Neural progenitor cell (in vitro differentiated cells): ENCODE measurements at places on chromosomes 6 and 20.

DNA sequence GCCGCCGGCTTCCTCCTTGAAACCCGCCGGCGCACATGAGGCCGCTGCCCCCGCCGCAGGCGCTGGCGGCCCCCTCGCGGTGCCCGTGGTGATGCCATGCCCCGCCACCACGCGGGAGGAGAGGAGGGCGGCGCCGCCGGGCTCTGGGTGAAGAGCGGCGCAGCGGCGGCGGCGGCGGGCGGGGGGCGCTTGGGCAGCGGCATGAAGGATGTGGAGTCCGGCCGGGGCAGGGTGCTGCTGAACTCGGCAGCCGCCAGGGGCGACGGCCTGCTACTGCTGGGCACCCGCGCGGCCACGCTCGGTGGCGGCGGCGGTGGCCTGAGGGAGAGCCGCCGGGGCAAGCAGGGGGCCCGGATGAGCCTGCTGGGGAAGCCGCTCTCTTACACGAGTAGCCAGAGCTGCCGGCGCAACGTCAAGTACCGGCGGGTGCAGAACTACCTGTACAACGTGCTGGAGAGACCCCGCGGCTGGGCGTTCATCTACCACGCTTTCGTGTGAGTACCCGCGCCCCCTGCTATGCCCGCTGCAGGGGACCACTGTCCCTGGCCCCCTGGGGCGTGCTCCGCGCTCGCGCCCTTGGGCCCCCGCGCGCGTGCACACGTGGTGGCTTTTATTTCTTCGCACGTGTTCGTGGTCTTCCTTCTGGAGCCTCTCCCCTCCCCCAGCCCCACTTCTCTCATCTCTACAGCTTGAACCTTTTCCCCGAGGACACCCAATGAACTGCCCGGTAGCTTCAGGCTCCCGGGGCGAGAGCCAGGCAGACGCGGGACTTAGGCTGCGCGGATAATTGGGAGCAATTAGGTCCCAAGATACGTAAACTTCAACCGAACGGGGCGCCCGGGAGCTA lies 453 bp downstream of the KCNQ5 start:
- H3K27me3 ChIP-seq: peaks cover 70% of the 10 kb centered on the region
- H3K4me1 ChIP-seq: peaks cover 24% of the 10 kb centered on the region
- H3K36me3 ChIP-seq: no peaks in the 10 kb centered on the region
- H3K27ac ChIP-seq: no peak overlapping the region
- DNase-seq: peak; percentile 76

DNA sequence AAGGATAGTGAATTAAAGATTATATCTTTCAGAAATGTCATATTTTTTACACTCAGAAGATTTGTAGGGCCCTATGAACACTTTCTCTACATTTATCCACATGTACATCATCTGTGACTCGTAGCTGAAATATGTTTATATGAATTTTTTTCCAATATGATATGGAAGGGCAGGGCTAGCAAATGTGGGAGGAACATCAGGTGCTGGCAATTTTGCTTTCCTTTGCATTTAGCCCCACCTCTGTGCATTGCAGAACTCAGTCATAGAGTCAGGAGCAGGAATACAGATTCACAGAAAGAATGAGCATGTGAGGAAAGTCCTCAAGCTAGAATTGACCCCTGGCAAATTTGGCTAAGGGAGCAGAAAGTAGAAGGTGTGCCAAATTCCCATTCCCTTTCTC lies 129.9 kb downstream of the CRYBG1 start:
- DNase-seq: no peak
- no peaks in the 10 kb centered on the region for H3K36me3 ChIP-seq
- no peaks in the 10 kb centered on the region for H3K4me1 ChIP-seq
- H3K4me3 ChIP-seq: no peak overlapping the region
- H3K27me3 ChIP-seq: no peaks in the 10 kb centered on the region

GRCh38 chr20:4074877-4075455 lies 59.6 kb upstream of the RNF24 start:
- no peaks in the 10 kb centered on the region for H3K36me3 ChIP-seq
- no peaks in the 10 kb centered on the region for H3K4me1 ChIP-seq
- no peak overlapping the region for H3K4me3 ChIP-seq
- H3K27me3 ChIP-seq: no peaks in the 10 kb centered on the region
- no peak overlapping the region for H3K27ac ChIP-seq
- DNase-seq: no peak

- no peak for DNase-seq
- no peaks in the 10 kb centered on the region for H3K4me1 ChIP-seq
- no peaks in the 10 kb centered on the region for H3K36me3 ChIP-seq
- peaks cover 29% of the 10 kb centered on the region for H3K27me3 ChIP-seq
Measured at GRCh38 chr20:1242530-1242929, 16.7 kb downstream of the RAD21L1 start.

GRCh38 chr20:15317546-15318232 lies 980.3 kb upstream of the FLRT3 start:
- no peak for DNase-seq
- no peaks in the 10 kb centered on the region for H3K4me1 ChIP-seq
- no peaks in the 10 kb centered on the region for H3K36me3 ChIP-seq
- no peak overlapping the region for H3K4me3 ChIP-seq

DNA sequence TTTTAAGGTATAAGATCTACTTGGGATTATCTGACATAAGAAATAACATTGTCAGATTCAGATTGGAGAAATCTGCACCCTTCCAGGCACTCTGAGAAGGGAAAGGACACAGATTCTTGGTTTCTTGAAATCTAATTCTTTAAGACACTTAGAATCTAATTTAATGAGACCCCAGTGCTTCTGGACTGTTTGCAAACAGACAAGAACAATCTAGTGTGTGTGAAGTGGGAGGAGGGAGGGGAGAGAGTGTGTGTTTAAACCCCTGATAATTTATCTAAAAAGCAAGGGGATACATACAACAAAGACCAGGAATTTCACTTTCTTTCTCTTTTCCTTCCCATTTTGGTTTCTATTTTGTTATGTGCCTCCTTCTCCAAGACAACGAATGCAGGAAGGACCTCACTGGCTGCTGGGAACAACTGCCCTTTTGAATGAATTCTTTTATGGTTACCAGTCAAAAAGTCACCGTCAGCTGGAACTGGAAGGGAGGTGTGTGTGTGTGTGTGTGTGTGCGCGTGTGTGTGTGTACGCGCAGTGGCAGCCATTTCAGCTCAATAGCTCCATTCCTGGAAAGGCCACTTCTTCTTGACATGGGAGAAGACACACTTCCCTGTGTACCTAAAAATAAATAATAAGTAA lies 129.4 kb downstream of the BCAS1 start:
- H3K4me3 ChIP-seq: peak overlapping the region; percentile 35
- H3K27ac ChIP-seq: peak overlapping the region; percentile 21
- peak; percentile 51 for DNase-seq

DNA sequence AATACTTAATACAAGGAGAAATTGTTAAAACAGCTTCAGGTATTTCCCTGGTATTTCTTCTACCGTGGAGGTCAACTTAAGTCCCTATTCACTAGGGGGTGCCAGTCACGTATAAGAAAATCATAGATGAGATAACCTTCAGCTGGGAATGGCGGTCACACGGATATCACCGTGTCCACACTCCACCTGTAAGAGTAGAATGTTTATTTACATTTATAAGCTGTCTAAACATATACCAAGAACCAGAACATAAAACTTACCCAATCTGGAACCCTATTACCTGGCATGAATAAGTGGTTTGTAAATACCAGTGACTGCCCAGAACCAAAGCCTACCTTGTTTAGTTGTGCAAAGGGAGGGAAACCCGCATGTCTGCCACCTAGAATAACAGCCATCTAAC lies 1.9 kb upstream of the ELOVL4 start:
- DNase-seq: peak; percentile 92
- H3K4me3 ChIP-seq: no peak overlapping the region
- H3K27ac ChIP-seq: no peak overlapping the region
- H3K4me1 ChIP-seq: peaks cover 10% of the 10 kb centered on the region
- no peaks in the 10 kb centered on the region for H3K36me3 ChIP-seq
- peaks cover 16% of the 10 kb centered on the region for H3K27me3 ChIP-seq

DNA sequence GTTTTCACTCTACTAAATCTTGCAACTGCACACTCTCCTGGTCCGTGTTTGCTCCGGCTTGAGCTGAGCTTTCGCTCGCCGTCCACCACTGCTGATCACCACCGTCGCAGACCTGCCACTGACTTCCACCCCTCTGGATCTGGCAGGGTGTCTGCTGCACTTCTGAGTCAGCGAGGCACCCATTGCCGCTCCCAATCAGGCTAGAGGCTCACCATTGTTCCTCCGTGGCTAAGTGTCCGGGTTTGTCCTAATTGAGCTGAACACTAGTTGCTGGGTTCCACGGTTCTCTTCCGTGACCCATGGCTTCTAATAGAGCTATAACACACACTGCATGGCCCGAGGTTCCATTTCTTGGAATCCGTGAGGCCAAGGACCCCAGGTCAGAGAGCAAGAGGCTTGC lies 98.6 kb upstream of the GPR6 start:
- H3K36me3 ChIP-seq: no peaks in the 10 kb centered on the region
- H3K27me3 ChIP-seq: no peaks in the 10 kb centered on the region
- no peak overlapping the region for H3K4me3 ChIP-seq
- no peak for DNase-seq
- no peak overlapping the region for H3K27ac ChIP-seq
